ENCODE measurements at places on chromosomes 16 and 17.

DNA sequence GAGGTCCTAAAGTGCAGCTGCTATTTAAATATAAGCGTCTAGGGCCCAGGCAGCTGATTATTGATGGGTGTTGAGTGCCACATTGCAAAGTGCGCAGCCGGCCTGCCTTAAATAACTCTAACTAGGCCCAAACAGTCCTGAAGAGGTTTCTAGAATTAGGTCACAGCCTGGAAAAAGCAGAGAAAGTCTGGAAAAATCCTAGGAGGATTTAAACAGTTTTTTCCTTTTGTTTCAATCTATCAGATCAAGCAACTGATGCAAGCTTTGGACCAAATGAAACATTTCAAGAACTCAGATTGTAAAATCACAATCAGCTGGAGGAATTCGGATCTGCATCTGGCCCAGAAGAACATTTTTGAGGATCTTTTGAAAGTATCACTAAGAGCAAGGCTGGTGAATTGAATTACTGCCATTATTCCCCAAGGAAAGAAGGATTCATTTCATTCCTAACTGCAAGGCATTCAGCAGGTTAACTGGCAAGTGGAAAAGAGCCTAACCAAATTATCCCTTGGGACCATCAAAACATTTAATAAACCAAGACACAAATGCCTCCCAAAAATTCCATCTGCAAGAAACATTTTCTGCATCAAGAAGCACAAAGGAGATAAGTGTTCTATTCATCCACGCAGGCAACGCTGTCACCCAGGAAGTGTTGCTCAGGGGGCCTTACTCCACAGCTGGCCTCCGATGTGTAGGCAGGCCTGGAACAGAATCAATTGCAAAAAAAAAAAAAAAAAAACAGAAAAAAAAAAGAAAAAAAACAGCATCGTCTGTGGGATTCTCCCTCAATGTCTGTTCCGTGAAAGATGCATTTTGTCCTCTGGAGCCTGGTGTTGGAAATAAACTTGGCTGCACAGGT is 46.1 kb downstream of the IRX3 start:
- no peak for DNase-seq

DNA sequence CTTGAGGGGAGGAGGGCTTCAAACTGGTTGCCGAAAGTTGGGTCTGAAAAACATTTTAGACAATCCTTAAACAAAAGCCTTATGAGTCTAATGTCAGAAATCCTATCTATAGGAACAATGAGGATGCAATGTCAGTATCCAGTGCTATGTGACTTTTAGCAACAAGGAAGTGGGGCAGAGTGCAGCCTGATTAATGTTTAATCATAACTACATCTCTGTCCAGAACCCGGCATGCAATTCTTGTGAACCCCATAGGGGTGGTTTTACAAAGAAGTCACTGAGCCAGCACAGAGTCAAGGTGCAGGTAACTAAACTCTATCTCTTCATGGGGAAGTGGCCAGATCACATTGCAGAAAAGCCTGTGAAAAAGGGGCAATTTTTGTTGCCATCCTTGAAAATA is 267.5 kb downstream of the HS3ST4 start:
- no peak for DNase-seq

GRCh38 chr17:67675481-67675880 is 42.3 kb upstream of the NOL11 start:
- no peak for DNase-seq

DNA sequence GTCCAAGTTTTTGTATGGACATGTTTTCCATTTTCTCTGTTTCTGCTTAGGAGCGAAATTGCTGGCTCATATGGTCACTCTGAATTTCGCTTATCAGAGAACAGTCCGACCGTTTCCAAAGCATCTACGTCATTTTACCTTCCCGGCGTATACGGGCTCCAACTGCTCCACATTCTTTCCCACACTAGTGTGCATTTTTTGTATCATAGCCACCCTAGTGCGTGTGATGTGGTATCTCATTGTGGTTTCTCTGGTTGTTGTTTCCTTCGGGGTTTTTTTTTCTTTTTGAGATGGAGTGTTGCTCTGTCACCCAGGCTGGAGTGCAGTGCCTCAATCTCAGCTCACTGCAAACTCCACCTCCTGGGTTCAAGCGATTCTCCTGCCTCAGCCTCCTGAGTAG is 31.0 kb upstream of the BHLHA9 start:
- no peak for DNase-seq

GRCh38 chr16:83794860-83795554 is 12.8 kb upstream of the HSBP1 start:
- no peak for DNase-seq

GRCh38 chr17:72439893-72440502 is 319.2 kb downstream of the SOX9 start:
- DNase-seq, result no peak

DNA sequence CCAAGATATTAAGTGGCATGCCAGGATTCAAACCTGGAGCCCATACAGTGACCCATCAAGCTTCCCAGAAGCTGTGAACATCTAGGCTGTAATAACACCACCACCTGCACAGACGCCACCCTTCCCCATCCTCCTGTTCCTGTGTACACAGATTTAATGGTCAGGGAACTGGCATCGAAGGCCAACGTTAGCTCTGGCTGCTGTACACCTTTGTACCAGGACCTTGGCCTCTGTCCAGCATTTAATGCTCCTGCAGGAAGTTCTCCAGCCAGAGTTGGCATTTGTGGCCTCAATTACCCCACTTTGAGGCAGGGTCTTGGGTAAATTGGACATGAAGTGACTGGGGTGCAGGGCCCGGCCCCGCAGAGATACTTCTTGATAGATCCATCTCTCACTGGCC is 49.3 kb downstream of the SCNN1B start:
- no peak for DNase-seq

DNA sequence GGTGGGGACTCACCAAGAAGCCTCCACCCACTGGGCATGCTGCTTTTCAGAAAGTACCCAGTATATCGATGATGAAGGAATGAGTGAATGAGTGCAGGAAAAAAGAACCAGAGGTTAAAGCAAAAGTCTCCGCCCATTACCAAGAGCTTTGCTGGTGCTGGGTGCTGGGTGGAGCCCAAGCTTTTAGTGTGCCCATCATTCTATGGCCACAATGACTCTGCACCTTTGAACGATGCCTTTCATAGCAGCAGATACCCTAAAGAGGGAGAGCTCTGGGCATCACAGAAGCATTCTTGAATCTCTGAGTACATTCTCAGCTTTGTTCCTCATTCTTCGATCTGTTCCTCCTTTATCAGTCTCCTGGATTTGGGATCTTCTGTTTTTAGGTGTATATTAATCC is 450.7 kb upstream of the CCL2 start:
- no peak for DNase-seq

- no peak for DNase-seq
These were observed 12.4 kb downstream of the ITGB3 start for GRCh38 chr17:47265983-47266541.

- no peak for DNase-seq
These were observed 133.8 kb upstream of the PLCG2 start for GRCh38 chr16:81645266-81645694.

DNA sequence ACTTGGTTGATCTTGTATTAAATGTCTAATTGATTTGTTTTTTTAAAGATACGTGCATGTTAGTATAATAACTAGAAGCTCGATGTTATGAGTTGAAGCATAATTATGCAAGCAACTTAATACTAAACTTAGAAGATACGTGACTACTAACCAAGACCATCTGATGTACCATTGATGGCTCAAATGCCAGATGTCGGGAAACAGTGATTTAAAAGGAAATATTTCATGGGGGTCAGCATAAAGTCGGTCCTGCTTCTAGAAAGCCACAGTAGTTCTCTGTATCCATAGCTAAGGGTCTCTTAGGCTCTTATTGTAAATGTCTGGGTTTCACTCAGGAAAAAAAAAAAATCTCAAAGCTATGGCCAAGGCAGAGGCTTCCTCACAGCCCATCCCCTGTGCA is 61.2 kb upstream of the RBFOX1 start:
- no peak for DNase-seq

Data from stimulated activated CD8-positive, alpha-beta memory T cell treated with anti-CD3 and anti-CD28 coated beads, Interleukin-2, amount 100 ng/mL, for 1 hour (primary cell).